ENCODE measurements at places on chromosomes 2 and 18.

DNA sequence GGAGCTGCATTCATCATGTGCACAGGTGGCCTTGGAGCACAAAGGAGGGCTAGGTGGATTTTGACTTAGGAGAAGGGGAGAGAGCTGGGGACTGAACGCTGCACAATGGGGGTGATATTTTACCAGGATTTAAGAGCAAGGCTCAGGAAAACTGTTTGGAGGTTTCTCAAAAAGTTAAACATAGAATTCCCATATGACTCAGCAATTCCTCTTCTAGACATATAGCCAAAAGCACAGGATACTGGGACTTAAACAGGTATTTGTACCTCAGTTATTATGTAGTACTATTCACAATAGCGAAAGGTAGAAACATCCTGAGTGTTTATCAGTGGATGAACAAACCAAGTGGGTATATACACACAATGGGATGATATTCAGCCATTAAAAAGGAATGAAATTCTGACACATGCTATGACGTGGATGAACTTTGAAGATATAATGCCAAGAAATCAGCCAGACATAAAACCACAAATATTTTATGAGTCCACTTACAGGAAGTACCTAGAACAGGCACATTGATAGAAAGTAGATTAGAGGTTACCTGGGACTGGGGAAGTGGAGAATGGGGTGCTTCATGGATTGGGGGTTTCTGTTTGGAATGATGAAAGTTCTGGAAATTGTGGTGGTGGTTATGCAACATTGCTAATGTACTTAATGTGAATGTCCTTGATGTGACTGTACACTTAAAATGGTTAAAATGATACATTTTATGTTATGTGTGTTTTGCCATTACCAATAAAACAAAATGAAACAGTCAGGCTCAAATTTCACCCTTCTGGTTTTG, 216.9 kb downstream of the HAUS1 start:
- DNase-seq = no peak

DNA sequence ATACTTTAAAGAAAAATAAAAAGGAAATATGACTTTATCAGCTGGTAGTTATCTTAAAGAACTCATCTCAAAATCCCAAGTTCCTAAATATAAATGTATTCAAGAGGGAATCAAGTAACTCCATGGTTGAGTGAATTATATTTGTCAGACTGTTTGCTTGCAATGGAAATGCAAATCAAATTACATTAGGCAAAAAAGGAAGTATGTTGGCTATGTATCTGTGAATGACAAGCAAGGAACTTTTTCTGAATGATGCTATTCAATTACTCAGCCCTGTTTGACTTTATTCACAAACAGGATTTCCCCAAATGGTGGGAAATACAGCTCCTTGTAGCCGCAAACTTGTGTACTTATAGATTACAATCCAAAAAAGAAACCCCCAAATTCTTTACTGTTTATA, 309.1 kb downstream of the ARL6IP6 start:
- no peak for DNase-seq

DNA sequence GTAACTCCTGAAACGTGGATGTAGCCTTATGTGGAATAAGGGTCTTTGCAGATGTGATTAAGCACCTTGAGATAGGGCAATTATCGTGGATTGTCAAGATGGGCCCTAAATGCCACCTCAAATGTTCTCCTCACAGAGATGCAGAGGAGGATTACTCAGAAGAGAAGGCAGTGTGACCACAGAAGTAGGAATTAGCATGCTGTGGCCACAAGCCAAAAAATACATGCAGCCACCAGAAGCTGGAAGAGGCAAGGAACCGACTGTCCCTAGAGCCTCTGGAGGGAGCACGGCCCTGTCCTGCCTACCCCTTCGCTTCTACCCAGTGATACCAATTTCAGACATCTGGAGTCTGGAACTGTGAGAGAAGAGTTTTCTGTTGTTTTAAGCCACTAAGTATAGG, 47.3 kb upstream of the MGAT5 start:
- DNase-seq = no peak

- no peak for DNase-seq
These were observed at the start of gene SERPINB7 for GRCh38 chr18:63775166-63775730. Gene SERPINB7 (plus strand): TSS chr18:63775418. CDS start chr18:63782373, 6,955 bp downstream.

GRCh38 chr2:42421157-42421485, 60.1 kb upstream of the COX7A2L start:
- DNase-seq = no peak

GRCh38 chr18:37956902-37957301, 391.3 kb upstream of the CELF4 start:
- DNase-seq = no peak

- no peak for DNase-seq
These were observed 7.4 kb downstream of the DYSF start for GRCh38 chr2:71460595-71461303.

DNA sequence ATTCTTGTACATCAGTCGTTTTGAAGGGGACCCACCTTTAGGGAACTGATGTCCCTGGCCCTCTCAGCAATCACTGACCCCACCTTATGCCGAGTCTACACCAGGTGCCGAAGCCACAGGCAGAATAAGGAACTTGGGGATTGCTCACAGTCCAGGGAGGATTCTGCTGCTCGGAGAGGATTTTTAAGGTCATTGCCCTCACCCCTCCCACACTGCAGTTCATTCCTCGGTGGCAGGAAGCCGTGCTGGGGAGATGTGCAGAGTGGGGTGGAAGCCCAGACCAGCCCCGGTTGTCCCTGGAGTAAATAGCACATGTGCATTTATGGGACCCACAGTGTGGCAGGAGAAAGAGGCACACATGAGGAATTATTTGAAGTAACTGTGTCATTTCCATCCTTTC, 50.4 kb downstream of the PLB1 start:
- DNase-seq = no peak

DNA sequence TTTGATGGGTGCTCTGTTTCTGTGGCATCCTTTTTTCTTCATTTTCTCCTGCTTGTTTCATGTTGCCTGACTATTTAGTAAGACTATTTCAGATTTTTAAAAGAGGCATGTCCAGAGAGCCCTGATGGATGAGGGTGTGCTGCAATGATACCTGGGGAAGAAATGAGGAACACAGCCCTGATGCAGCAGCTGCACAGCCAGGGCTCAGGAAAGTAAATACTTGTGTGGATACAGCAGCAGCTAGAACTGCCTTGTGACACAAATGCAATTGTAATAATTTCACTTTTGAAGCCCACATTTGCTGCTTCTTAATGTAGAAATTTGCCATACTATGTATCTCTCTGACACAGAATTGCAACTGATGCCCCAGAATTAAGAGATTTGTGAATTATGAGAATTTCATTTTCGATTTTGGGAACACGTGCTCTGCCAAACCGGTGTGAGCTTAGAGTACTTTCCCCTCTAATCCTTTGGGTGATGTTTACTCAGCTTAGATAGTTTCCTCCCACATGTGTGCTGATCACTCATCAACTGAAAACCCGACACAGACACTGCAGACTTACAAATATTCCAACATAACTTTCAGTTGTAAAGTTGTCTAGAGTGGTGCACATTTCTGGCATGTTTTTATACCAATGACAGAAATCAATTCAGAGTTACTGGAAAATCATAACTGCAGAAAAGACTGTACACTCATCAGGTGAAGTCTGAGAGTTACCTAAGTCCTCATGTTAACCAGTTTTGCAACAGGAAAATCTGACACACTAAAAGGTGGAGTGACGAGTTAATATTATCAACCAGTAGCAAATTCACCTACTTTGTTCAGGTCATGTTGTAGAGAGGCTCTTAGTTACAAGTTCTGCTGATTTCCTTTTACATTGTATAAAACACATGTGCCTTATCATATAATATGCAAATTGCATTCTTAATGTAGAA, 383.4 kb downstream of the CBLN2 start:
- no peak for DNase-seq

DNA sequence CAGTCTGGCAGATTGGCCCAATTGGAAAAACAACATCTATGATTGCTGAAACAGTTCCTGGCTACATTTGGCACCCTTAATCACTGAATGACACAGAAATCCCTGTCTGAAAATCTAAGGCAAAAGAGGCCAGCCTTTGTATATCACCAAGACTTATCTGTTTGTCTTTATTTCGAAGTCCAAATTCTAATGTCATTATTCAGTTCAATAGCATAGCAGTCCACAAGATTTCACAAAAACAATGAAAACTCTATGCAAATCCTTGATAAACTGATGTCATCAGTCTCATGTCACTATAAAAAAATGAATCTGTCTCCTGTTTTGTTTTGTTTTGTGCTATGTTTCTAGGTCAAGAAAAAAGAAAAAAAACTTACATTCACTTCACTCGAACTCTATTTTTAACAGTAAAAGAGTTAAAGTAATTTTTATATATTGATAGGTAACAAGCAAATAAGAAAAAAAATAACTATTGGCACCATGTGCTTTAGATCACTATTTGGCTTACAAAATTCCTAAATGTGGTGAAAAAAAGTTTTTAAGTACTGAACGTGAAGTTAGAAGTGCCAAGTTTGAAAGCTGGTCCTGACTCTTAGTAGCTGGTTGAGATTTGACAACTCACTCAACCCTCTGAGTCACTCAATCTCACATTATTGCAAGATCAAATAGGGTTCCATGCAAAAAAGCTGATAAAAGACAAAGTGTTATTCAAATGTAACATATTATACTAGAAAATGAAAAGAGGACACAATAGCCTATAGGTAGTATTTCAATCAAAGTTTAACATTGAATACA, 359.3 kb downstream of the IRS1 start:
- DNase-seq = no peak

DNA sequence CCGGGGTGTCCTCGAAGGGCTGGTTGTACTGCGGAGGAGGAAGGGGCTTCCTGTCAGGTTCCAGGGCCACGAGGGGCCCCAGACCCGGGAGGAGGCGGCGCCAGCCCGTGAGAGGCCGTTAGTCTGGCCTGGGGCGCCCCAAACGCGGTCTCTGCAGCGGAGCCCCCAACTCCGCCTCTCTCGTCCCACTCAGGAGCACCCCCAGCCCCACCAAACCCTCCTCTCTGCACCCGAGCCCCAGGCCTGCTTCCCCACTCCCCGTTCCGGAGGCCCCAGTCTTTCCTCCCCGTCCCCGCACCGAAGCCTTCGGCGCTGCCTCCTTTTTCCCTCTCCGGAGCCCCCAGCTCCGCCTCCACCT, 473 bp downstream of the HJURP start:
- no peak for DNase-seq

GRCh38 chr2:31446848-31447247, 32.3 kb upstream of the XDH start:
- no peak for DNase-seq

DNA sequence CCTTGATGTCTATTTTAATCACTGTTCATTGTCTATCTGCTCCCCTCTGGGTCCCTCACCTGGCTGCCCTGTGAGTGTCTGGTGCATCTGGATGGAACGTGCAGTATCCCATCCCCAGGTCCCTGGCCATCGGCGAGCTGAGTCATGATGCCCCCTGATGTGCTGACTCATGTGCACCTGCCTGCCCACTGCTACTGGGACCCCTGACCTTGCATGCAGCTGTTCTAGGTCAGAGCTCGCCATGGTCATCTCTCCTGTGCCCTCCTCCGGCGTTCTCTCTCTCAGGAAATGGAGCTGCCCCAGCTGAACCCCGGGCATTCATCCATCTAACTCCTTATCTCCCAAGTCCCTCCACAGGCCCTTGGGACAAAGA, 516.2 kb upstream of the HS6ST1 start:
- no peak for DNase-seq

DNA sequence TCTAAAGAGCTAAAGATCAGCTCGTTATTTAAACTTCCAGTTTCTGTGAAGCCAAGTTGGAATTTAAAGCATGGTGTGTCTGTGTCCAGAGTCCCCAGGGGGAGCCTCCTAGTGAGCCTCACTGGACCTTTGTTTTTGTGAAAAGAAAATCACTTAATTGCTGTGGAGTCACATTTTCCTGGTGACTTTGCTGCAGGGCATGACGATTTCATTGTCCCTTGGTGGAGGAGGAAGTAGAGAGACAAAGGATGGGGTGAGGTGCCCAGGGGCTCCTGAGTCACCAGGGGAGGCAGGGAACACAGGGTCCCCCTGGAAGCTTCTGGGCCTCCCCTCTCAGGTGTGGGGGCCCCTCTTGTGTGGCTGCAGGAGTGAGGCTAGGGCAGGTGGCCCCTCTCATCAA, 19.7 kb downstream of the ATP6V1C2 start:
- DNase-seq = no peak

DNA sequence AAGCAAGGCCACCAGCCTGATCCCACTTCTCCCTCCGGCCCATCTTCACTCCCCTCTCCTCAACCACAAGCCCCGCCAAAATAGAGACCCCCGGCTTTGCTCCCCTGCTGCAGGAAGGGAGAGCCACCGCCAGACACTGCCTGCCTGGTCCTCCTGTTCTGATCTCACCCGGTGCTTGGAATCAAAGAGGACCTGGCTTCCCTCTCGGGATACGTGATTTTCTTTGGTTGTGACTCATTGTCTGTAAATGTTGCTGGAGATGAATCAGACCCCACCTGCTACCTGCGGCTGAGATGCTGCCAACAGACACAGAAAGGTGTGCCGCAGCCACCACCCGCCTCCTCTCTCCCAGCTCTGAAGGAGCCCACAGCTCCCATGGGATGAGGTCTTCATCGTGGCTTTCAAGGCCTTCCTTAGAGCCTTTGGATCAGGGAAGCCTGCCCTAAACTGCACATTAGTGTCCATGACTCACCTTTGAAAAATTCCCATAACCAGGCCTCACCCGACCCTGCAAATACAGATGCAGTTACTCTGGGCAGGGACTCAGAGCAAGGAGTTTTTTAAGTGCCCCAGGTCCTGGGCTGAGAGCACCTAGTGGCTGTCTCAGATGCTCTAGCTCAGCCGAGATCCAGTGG, 79.4 kb upstream of the ZNF532 start:
- DNase-seq = no peak
